Aortic smooth muscle cell (primary cell): ENCODE measurements at places on chromosomes 5 and 9. TPM values are rescaled to one million over a fixed set of nuclear protein-coding genes. Genes with fewer than 3 reads are reported as not detected.

Gene ZBTB43
- 12.9 and 14.0 TPM in 2 replicates for total RNA-seq

Gene LMX1B
- not detected in 2 replicates for total RNA-seq

Gene DEPDC1B
- 3.0 and 4.9 TPM in 2 replicates for total RNA-seq

Gene SPATA31A3
- not detected in 2 replicates for total RNA-seq

Gene TAF11L10
- total RNA-seq: not detected in 2 replicates

Gene ZNF462
- 5.2 and 8.1 TPM in 2 replicates for total RNA-seq

Gene ZMAT2
- total RNA-seq: 67.6 and 72.0 TPM in 2 replicates

Gene PPP1R2B
- 0.26 and 0.31 TPM in 2 replicates for total RNA-seq

Gene DDX4
- not detected in 2 replicates for total RNA-seq

Gene NDST1
- 22.5 and 23.3 TPM in 2 replicates for total RNA-seq

Gene BARHL1
- not detected in 2 replicates for total RNA-seq

Gene GDA
- under 0.01 TPM in 1 of 2 replicates, not detected in the other for total RNA-seq

Gene PCDHB7
- 0.79 and 1.1 TPM in 2 replicates for total RNA-seq

Gene DIRAS2
- total RNA-seq: under 0.01 TPM in 1 of 2 replicates, not detected in the other

Gene EGFL7
- total RNA-seq: 15.5 and 15.7 TPM in 2 replicates

Gene ST8SIA4
- 0.19 and 0.26 TPM in 2 replicates for total RNA-seq
